ENCODE measurements at places on chromosomes 16 and 17.

GRCh38 chr17:67479148-67479547 is 102.1 kb downstream of the PITPNC1 start:
- no peak for DNase-seq

DNA sequence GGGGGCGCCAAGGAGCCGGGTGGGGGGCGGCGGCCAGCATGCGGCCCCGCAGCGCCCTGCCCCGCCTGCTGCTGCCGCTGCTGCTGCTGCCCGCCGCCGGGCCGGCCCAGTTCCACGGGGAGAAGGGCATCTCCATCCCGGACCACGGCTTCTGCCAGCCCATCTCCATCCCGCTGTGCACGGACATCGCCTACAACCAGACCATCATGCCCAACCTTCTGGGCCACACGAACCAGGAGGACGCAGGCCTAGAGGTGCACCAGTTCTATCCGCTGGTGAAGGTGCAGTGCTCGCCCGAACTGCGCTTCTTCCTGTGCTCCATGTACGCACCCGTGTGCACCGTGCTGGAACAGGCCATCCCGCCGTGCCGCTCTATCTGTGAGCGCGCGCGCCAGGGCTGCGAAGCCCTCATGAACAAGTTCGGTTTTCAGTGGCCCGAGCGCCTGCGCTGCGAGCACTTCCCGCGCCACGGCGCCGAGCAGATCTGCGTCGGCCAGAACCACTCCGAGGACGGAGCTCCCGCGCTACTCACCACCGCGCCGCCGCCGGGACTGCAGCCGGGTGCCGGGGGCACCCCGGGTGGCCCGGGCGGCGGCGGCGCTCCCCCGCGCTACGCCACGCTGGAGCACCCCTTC is 484 bp downstream of the FZD2 start:
- DNase-seq: no peak

DNA sequence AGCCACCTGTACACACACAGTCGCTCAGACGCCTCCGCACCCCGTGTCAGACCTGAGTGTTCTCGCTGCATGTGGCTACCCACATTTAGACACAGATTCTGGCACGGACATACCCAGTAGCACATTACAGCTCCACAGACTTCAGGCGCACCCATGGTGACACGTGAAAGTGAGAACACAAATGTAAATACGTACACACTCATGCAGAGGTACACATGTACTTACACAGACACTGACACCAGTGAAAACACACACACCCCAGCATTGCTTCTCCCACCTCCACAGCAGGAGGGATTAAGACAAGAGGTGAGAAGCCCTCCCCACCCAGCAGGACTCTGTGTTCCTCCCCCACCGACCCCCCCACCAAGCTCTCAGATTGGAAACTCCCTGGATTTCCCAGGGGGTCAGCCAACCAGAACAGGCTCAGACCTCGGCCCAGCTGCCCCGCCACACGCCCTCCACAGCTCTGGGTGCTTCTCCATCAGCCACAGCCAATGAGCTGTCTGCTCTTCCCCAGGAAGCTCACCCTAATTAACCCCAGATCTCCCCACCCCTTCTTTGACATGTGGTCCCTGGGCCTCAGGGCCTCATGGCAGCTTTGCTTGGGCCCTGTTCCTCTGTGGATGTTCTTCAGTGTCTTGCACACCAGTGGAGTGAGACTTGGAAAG is 5.3 kb upstream of the FOXN1 start:
- DNase-seq: no peak

DNA sequence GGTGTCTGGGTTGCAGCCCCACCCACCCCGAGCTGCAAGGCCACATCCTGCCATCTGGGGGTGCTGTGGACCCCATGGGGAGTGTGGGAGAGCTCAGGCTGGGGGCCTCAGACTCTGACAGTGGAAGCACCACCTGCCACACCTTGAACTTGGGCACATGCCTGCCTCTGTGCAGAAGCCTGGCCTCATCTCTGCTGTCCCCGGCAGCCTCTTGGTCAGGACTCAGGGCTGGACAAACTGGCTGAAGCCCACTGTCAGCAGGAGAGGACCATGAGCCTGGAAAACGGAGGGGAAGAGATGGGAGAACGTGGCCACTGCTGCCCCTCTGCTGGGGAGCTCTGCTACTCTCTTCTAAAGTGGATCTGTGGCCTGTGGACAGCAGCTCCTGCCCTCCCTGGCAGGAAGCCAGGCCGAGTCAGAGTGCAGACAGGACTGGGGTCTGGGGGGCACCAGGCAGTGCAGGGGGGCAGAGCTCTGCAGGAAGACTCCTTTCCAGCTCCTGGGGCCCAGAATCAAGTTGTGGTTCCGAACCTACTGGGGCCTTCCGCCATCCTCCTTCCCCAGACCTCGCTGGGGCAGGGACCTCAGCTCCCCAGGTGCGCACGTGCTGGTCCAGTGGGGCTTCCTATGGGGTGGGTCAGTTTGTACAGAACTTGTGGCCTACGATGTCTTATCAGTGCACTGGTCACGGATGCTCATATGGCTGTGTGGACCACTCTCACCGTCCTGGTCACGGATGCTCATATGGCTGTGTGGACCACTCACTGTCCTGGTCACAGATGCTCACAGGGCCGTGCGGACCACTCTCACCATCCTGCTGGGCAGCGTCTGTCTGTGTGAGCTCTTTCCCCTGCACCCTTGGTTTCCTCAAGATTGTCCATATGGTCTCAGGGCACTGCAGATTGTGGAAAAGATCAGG is 207.7 kb downstream of the LAT start:
- no peak for DNase-seq

DNA sequence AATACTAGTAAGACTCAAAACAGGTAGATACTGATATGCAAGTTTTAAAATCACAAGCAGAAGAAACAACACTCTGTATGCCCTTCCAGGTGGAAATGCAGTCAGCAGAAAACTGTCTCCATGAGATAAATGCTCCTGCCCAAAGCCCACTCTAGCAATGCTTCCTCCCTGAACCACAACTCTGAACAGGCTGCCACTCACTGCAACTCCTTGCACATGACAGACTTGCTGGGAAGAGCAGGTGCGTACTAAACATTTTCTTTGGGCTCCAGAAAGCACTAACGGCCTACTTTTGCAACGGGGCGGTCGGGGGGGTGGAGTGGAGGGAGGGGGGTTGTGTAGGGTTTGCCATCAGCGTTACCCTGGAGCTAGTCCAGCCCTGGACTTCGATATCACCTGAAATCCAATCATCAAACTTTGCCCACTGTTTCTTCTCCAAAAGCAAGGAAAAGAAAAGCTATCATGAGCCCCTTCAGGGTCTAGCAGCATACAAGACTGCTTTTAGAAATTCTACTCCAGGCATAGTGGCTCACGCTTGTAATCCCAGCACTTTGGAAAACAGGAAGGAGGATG is 46.1 kb downstream of the ANKRD11 start:
- no peak for DNase-seq

DNA sequence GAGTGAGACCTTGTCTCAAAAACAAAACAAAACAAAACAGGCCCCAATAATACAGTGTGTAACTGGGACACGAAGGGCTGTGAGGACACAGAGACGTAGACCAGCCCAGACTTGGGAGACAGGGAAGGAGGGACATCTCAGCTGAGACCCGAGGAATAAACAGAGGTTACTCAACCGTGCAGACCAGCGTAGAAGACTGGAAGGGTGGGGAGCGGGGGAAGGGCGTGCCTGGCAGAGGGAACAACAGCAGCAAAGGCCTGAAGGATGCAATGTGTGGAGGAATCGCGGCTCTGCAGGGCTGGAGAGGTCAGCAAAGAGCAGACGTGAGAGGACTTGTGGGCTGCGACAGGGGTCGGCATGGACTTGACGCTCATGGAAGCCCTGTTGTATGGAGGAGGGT is 11.6 kb upstream of the CES4A start:
- DNase-seq: no peak

DNA sequence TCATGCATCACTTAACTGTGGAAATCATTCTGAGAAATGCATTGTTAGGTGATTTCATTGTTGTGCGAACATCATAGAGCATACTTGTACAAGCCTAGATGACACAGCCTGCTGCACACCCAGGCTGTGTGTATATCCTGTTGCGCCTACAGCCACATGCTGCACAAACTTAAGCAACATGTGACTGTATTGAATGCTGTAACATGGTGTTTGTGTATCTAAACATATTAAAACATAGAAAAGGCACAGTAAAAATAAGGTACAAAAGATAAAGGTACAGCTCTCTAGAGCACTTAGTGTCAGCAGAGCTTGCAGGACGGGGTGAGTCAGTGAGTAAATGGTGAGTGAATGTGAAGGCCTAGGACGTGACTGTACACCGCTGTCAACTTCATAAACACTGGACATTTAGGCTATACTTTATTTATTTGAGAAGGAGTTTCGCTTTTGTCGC is 11.9 kb downstream of the FOXK2 start:
- DNase-seq: no peak

- no peak for DNase-seq
These were observed 22.0 kb downstream of the WSB1 start for GRCh38 chr17:27315796-27316465.

DNA sequence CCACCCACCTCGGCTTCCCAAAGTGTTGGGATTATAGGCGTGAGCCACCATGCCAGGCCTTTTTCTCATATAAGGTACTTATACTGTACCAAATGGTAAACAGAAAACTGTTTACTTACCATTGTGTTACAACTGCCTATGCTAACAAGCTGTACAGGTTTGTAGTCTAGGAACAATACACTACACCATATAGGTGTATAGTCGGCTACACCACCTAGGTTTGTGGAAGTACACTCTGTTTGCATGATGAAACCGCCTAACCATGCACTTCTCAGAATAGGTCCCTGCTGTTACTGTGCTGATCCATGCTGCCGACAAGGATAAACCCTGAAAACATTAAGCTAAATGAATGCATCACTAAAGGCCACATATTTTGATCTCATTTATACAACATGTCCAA is 18.9 kb downstream of the DNAJA2 start:
- DNase-seq: no peak

DNA sequence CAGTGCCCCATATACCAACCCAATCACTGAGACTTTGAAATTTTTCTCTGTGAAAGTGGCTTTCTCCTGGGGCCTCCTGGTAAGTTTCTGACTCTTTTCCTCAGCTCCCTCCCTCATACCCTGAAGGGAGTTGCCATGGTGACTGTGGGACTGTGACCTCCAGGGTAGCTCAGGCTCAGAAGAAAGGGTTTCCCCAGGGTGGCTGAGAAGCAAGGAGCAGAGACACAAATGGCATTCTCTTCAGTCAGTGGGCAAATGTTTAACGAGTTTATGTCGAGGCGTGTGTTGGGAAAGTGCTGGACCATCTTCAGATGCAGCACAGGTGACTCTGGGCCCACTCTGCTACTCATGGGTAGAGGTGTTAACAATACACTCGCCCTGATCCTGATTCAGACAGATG is 46.8 kb downstream of the MRPS23 start:
- DNase-seq: no peak

DNA sequence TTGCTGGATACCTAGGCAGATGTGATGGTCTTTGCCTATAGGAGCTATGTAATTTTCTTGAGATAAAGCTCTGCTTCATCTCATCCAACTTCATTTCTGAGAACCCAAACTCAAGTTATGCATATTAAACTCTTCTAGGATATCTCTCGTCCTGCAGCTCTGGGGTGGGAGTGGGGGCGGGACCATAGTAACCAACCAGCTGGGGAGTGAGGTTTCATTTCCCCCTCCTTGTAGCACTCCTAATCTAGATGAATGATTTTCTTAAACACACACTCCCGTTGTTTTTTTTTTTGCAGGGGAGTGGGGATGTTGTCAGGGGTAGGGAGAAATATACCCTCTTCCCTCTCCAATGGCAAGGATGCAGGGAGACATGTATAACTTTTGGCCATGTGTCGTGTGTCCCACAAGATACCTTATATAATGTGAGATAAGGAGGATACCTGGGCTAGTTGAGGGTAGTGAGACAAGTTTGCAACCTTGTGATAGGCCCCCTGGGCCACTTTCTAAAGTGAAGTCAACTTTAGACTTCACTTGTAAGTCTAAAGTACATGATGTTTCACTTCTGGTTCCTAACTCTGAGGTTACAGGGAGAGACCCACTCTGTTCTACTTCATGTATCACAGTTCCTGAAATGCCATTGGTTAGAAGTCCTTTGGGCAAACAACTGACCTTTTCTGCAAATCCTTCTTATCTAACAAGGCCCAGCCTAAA is 10.5 kb upstream of the HEATR6 start:
- no peak for DNase-seq

- no peak for DNase-seq
These were observed 47.9 kb downstream of the SLC6A4 start for GRCh38 chr17:30187573-30187972.

- no peak for DNase-seq
These were observed 151.8 kb downstream of the PITPNC1 start for GRCh38 chr17:67528751-67529436.

DNA sequence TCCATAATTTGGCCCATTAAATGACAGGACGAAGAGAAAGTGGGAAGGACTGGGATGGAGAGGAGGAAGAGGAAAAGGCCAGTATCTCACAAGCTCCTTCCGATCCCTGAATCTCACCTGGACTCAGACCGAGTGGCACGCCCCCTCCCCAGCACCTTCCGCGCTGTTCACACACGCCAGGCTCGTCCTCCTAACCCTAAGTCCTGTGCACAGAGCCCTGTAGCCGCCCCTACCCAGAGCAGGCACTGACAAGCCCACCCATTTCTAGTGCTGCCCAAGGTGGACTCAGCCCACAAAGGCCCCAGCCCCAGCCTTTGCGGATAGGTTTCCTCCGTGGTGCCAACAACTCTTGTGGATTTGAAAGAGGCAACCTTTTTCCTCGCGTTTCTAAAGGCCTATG is 9.2 kb downstream of the HS3ST3B1 start:
- DNase-seq: no peak

DNA sequence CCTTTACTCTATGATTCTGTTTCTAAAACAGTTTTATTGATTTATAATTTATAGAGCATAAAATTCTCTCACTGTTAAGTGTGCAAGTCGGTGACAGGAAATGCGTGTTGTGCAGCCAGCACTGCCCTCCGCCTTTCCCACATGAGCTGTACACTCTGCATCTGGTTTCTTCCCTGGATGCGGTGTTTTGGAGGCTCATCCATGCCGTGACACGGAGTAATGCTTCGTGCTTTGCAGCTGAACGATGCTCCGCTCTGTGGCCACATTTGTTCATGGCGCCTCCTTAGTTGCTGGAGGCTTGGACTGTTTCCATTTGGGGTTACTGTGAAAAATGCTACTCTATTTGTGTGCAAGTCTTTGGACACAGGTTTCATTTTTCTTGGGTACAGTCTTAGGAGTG is 7.2 kb upstream of the IGFALS start:
- DNase-seq: no peak

DNA sequence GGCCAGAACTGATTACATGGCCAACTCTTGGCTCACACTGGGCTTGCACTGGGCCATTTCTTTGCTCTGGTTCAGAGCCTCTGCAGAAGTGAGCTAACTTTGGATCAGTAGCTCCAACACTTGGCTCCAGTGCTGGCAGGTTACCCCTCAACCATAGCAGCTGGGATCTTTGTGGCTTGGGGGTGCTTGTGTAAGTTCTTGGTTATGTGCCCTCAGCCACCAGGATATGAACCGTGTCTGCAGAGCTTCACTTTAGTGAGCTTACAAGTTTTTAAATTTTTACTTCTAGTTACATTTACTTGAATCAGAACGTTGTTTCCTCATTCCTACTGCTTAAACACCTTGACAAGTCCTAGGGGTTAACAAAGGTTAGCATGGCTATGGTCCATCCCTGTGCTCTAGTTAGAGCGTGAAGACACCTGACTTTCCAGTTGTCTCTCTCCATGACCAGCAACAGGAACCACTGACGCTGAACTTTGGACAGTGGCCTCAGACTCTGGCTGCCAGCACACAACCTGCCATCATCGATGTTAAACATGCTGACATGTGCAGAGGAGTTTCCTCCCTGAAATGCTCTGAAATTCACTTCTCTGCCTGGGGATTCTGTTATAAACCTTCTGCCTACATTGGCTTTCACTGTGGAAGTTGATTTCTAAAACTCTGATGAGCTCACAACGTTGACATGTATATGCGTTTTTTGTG is 4.1 kb downstream of the PDF start:
- DNase-seq: no peak
